ENCODE measurements at places on chromosomes 5 and 9.

DNA sequence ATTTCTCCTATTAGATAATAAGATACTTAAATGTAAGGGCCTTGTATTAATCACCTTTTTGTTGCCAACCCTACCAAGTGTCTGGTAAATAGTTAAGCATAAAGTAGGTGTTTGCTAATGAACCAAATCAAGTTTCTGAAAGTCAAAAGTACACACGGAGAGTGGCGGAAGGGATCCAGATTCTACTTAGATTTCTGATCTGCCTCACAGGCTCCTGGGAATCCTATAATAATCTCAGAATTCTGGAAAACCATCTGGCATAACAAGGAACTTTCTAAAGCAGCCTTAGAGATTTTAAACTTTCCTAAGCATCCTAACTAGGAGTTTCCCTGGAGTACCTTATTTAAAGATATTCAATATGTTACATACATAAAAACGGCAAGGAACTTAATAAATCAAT lies 363.2 kb upstream of the SMC2 start:
- DNase-seq, result no peak

DNA sequence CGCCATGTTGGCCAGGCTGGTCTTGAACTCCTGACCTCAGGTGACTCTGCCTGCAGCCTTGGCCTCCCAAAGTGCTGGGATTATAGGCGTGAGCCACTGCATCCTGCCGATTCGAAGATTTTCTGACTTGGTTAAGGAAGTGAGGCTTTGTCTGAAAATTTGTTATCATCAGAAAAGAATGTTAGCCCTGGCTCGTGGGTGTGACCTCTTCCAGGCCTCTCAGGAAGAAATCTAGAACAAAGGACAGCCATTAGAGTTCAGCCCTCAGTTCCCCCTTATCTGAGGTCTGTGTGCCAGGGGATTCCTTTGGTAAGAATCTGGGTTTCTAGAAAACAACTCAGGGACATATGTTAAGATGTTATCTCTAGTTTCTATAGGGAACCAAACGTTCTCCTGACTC lies 6.2 kb downstream of the OR2S2 start:
- DNase-seq, result no peak

DNA sequence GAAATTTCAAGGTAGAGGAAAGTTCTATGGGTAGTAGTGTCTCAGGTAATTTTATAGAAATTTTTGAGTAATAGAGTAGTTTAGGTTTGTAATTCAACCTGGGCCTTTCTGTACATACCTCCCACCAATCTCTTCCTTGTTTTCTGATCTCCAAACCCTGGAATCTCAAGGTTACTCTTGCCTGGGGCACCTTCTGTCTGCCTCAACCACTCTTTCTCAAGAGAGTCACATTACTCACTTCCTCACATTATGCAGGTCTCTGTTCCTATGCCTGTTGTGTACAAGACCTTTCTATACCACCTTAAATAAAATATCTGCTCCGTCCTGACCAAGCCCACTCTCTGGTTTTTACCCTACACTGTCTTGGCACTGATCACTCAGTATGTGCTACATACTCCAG lies 412.6 kb upstream of the CTNND2 start:
- DNase-seq, result no peak

- DNase-seq, result no peak
These were observed 69.9 kb upstream of the NMUR2 start for GRCh38 chr5:152474961-152475360.

GRCh38 chr5:95835682-95836385 lies 13.3 kb upstream of the GLRX start:
- no peak for DNase-seq

GRCh38 chr5:4941957-4942830 lies 197.9 kb upstream of the ADAMTS16 start:
- DNase-seq, result no peak

DNA sequence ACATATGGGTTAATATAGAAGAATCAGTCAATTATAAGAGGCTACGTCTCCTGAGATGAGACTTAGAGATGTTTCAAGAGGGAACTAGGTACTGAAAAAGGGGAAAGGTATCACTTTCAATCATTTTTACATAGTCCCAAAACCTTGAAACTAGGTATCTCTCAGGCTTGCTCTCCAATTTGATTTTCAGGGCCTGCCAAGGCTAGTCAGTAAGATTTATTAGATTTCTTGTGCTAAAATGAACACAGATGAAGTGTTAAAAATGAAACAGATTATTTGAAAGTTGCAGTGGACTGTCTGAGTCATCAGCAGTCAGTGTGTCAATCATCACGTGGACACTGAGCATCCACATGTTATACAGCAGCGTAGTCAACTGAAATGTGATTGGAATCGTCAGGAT lies 591.1 kb downstream of the DTWD2 start:
- no peak for DNase-seq

- DNase-seq, result no peak
These were observed 32.1 kb downstream of the TMEM252 start for GRCh38 chr9:68508547-68508946.

DNA sequence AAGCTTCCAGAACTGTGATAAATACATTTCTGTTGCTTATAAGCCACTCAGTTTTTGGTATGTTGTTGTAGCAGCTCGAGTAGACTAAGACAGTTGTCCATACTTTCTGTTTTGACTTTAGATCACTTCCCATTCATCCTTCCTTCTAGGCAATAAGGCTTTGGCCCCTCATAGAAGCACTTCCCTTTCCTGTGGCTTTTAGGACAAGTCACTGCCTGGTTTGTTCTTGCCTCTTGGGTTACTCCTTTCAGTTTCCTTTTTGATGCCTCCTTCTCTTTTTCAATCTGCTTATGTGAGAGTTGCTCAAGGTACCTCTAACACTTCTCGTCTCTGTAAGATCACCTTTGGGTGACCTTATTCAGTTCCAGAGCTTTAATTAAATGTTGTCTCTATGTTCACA lies 72.4 kb upstream of the NTRK2 start:
- DNase-seq, result no peak

- DNase-seq, result no peak
These were observed 838 bp downstream of the POLK start for GRCh38 chr5:75512383-75513074.

- DNase-seq, result no peak
These were observed 87.9 kb upstream of the FSTL4 start for GRCh38 chr5:133700251-133700650.

DNA sequence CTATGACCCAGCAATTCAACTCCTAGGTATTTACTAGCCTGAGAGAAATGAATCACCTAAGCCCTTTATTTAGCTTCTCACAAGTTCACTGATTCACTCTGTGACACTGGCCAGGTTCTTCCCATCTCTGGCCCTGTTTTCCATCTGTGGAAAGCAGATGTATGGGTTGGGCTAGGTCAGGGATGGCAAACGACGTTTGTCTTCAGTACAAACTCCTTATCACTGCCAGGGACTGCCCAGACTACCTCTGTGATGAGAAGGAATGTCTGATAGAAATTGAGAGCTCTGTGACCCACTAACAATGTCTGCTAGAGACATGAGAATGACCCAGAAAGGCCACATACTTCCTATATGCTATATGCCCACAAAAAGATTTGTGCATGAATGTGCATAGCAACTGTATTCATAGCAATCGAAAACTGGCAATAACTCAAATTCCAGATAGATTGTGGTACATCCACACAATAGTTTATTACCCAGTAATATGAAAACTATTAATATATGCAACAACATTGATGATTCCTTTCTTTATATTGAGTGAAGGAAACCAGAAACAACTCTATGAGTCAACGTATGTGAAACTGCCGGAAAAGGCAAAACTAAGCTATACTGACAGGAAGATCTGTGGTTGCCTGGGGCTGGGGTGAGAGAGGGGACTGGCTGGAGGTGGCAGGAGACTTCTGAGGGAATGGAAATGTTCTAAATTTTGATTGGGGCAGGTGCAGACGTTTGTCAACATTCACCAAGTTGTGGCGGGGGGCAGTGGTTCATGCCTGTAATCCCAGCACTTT lies 32.0 kb upstream of the ADAM19 start:
- no peak for DNase-seq

- DNase-seq, result peak; percentile 89
These were observed 21.7 kb upstream of the NANS start for GRCh38 chr9:98034593-98035546.

GRCh38 chr5:15103864-15104263 lies 232.3 kb upstream of the ANKH start:
- no peak for DNase-seq

DNA sequence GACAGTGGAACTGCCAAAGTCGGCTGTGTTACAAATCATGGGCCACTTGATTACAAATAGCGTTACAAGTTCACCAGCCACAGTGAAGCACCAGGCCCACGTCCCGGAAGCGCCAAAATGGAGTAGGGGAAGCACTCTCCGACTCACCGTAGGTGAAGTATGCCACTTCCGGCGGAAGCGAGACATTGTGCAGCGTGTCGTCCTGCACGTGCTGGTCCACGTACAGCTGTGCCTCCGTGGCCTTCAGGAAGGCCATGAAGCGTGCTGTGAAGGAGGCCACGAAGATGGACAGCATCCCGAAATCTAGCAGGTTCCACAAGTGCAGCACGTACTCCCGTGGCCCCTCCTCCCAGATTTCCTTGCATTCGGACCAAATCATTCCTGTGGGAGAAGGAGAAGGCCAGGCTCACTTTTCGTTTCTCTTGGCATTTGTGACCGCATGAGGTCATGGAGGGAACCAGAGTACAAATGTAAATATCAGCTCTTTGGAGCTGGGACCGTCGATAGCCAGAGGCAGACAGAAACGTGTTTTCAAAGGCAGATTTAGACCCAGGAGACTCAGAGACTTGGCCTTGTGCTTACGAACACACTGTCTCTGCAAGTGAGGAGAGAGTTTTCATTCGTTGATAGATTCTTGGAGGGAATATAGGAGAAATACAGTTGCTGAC lies 58.7 kb upstream of the SMIM32 start:
- no peak for DNase-seq

GRCh38 chr9:129081388-129081904 lies 535 bp downstream of the DOLPP1 start:
- DNase-seq, result no peak

DNA sequence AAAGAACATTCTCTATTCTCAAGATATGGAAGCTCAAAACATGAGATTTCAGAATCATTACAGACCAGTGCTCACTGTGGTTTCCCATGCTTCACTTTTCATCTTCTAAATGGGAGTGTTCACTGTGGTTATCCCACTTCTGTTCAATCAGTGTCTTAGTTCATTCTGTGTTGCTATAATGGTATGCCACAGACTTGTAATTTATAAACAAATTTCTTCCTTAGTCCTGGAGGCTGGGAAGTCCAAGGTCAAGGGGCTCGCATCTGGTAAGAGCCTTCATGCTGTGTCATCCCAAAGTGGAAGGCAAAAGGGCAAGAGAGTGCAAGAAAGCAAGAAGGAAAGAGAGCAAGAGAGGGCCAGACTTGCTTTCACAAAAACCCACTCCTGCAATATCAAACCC lies 146.3 kb downstream of the TTC39B start:
- DNase-seq, result no peak

- no peak for DNase-seq
These were observed 33.9 kb upstream of the MAN2A1 start for GRCh38 chr5:109655841-109656240.

- no peak for DNase-seq
These were observed 4.0 kb downstream of the CMBL start for GRCh38 chr5:10303699-10304170.

GRCh38 chr5:173056783-173057061 lies 570 bp downstream of the CREBRF start:
- DNase-seq, result no peak

GRCh38 chr9:116313638-116314037 lies 160.0 kb downstream of the PAPPA start:
- DNase-seq, result no peak

- DNase-seq, result no peak
These were observed 1853.3 kb downstream of the EFNA5 start for GRCh38 chr5:105817416-105817815.

DNA sequence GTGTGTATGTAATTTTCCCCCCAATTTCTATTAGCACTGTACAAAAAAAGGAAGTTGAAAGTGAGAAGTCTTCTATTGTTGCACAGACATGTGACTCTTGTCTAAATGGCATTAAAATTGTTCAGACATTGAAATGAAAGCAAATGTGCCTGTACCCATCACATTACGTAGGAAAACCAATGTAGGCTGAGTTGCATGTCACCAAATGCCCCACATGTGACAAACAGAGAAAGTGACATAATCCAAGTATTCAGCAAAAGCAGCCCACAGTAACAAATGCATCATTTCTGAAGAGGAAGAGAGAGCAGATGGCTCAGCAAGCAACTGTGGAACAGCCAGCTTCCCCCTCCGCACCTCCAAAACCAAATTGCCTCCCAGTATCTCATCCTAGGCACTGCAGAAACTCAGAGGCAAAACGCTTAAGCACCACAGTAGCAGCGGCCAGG lies 161.5 kb upstream of the NR4A3 start:
- no peak for DNase-seq

- DNase-seq, result no peak
These were observed 197.1 kb downstream of the NR3C1 start for GRCh38 chr5:143206196-143207053.

All from activated naive CD8-positive, alpha-beta T cell treated with anti-CD3 and anti-CD28 coated beads, Interleukin-2, amount 50 U/mL, for 16 hours (primary cell).